ENCODE measurements at places on chromosomes 5 and 9.

DNA sequence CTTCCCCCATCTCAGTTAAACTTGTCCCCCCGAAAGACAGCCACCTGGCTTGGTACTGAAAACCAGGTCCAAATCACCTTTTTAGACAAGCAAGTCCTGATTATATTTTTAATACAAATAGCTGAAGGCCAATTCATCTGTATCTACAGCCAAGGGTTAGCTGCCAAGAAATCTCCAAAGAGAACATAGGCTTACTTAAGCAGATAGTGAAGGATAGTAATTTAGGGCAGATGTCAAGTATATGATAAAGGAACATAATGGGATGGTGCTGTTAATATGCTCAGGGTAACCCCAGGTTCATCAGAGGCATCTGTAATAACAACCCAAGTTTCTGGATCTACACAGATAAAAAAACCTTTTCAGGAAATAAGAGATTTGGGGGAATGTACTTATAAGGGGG is 133.0 kb downstream of the EBF1 start:
- no peak for DNase-seq

DNA sequence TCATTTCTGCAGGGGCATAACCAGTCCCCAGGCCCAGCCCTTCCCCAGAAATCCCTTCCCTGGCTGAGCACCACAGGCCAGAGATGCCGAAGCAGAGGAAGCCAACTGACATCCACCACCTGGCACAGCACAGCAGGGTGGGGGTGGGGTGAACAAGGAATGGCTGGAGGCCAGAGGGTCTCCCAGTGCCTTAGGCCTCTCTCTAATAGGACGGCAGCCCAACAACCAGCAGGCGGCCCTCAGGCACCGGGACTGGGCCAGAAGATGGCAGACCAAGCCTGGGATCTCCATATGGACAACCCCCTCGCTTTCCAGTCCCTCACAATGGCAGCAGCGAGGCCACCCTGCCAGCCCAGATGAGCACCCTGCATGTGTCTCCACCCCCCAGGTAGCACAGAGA is 13.2 kb downstream of the PDLIM4 start:
- DNase-seq, result no peak

GRCh38 chr5:54518818-54519508 is 1.4 kb downstream of the SNX18 start:
- no peak for DNase-seq

DNA sequence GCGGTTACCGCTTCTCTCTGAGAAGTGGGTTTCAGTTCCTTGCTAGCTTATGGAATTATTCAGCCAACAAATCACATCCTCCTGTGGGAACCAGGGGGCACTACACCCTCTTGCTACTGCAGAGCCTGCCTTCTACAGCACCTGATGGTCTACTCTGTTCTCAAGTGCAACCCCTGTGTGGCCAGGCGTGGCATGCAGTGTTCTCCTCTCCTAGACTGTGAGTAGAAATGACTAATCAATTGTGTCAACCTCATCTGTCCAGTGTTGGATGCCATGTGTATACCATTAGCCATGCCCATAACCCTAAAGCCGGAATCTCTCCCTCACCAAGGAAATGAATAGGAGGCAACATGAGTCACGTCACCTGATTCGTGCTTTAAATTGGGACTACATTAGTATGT is 117.2 kb upstream of the LIFR start:
- no peak for DNase-seq

GRCh38 chr5:125592856-125593255 is 830.4 kb upstream of the GRAMD2B start:
- DNase-seq, result no peak

DNA sequence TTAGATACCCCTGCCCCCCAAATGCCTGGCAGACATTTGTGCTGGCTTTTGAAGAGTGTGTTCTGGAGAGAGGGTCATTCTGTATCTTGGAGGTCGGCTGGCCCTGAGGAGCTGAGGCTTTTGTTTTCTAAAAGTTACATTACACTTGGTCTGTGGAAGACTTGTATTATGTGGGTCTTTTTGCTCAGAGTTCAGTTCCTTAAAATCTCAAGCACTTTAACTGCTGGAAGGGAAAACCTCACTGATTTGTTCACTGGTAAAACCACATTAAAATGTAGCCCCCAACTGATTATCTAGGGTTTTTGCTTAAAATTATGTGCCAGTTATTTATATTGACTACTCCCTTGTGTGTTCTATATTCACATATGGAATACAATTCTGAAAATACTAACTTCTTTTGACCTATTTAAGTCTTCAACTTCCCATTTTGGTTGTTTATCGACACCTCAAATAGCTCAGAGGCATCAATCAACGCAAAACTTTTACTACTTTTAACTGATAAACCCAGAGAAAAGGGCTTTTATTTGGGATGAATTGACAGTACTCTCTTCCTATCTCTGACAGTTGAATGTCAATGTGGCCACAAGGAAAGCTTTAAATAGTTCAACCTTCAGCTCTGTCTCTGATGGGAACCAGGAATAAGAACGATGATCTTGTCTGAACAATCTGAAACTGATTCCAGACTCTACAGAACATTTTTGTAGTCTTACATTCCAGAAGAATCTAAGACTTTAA is 54.0 kb upstream of the MAP3K1 start:
- DNase-seq, result no peak

DNA sequence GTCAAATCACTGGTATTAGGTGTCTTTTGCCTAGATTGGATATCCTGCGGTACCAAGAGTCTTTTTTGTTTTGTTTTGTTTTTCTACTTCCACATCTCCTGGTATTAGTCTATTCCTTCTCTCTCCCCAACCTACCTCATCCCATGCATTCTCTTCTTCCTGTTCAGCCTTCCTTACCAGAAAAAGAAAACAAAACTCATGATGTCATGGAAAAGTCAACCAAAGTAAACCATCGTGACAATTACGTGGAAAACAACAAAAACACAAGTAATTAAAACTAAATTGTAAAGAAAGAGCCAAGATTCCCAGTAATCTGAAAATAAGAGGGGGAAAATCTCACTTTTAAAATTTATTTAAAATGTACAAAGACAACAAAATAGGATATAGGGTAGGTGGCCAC is 38.3 kb downstream of the TMEM167A start:
- DNase-seq, result no peak

Data from activated naive CD4-positive, alpha-beta T cell treated with Interleukin-2 at 50 U/mL for 16 hours (primary cell).